ENCODE measurements at places on chromosomes 3 and 15.
A peak's percentile ranks its signal among the peaks of the same experiment; 100 is the strongest.

DNA sequence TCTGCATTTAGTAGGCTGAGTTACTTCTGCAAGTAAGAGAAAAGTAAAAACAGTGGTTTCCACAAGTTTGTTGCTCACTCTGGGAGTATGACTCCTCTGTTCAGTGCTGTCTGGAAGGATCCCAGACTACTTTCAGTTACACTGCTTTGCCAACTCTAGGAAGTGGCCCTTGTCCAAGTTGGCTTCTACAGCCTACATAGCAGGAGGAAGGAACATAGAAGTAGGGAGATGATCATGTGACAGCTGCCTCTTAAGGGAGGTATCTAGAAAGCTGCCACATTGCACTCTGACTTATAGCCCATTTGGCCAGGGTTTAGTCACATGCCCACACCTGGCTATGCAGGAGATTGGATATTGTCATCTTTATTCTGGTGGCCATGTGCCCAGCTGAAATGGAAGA is 298.1 kb downstream of the NSUN3 start:
- no peak for DNase-seq

DNA sequence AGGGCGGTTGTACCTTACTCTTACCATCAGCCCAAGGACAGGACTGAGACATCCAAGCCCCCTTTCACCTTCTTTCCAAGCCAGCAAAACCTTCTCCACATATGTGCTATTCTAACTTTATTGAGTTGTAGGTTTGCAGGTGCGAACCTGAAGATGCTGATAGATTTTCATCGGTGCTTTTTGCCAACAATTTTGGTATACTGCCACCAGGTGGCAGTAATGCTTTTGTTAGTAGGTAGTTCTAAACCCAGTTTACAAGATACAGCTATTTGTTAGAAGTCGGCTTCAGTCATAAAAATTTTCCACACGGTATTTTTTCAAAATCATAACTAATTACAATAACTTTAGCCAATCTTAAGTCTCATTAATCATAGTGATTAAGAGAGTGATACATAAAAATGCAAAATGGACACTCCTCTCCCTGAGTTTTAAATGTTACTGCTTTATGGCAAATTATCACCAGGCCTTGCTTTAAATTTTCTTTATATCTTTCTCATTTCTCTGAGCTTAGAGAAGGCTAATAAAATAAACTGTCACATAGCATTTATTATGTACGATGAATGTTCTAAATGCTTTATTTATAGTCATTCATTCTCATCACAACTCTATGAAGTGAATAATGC is 636 bp downstream of the TBC1D21 start:
- DNase-seq = peak; percentile 55

- DNase-seq = no peak
These were observed 19.9 kb upstream of the POLR2M start for GRCh38 chr15:57686657-57687056.

DNA sequence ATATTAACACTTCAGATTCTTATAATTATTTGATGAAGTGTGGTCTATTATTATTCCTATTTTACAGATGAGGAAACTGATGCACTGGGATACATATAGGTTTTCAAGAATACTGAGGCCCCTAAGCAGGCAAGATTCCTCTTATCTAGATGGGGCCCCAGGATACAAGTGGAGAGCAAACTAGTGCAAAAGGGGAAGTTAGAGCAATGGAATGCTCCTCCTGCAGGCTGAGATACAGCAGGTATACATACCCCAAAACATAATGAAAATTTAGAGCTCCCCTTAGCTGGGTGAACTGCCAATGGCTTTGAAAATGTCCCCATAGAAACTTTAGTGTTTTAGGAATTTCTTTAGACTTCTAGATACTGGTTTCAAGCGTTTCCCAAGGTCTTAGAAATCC is 247.1 kb downstream of the CHST2 start:
- no peak for DNase-seq

DNA sequence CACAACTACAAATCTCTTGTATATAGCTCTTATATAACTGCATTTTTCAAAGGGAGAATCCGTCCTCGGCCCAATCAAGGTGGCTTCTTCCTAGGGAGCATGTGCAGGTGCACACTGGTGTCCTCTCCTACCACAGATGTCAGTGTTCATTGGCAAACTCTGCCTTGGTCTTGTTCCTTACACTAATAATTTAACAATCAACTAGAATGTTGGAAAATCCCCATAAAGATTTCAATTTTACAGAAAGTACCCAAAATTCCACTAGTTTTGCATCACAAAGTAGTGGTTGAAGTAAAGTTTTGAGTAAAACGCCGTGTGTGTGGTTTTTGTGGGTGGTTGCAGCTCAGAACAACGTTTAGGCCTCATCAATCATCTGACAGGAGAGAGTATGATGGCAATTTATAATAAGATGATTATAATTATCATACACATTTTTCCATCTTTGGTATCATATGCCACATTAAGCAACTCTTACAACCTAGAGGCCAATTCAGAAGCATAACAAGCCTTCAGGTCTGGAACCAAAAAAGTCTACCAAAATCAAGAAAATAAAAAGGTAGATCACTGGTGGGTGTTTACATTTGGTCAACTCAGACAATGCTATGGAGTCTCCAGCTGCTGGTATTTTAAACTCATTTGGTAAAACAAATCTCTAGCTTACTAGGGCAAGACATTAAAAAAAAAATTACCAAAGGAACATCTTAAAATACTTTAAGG is 128.9 kb upstream of the BHLHE40 start:
- DNase-seq = no peak

DNA sequence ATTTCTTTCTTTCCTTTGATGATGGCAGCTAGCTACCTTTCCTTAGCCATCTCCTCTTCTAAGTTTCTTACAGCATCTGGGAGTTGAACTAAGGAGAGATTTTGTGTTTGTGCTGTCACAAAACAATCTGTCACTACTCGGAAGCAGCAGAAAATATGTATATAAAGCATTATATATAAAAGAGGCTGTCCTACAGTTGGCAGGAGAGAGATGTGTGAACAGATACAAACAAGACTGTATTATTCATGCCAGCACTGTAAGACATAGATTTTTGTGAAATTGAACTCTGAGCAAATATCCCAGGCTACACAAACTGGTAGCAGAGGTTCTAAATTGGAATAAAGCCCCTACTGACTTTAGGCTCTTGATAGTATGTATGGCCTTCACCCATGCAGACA is 577.5 kb upstream of the NECTIN3 start:
- DNase-seq = no peak

GRCh38 chr3:23713641-23714040 is 92.1 kb upstream of the UBE2E1 start:
- DNase-seq = no peak

GRCh38 chr15:23424111-23424904 is 22.7 kb downstream of the GOLGA6L2 start:
- no peak for DNase-seq

GRCh38 chr15:42332331-42332730 is 27.0 kb upstream of the CAPN3 start:
- DNase-seq = peak; percentile 76

DNA sequence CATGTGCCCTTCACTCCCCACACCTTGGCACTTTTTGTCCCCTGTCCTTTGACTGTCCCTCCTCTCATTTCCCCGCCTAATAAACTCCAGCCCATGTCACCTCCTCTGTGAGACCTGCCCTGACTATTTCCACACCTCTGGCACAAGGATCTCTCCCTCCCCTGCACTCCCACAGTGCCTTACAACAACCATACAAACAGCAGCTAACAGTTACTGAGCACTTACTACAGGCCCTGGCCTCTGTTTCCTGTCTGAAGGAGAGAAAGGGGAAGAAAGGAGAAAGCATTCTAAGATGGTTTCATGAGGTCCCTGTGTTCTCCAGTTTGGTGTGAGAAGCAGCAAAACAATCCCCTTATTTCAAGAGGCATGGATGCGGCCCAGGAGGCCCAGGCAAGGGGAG is 20.0 kb upstream of the TRH start:
- no peak for DNase-seq

GRCh38 chr15:54979964-54980363 is 216.8 kb downstream of the RSL24D1 start:
- no peak for DNase-seq

- DNase-seq = no peak
These were observed 12.1 kb downstream of the CHSY1 start for GRCh38 chr15:101239724-101240136.

GRCh38 chr3:132448216-132448961 is 31.1 kb downstream of the DNAJC13 start:
- DNase-seq = no peak

- DNase-seq = no peak
These were observed 8.4 kb downstream of the SNAP23 start for GRCh38 chr15:42503825-42504224.

- no peak for DNase-seq
These were observed 12.2 kb upstream of the SLC28A1 start for GRCh38 chr15:84872009-84872910.

- DNase-seq = peak; percentile 99
These were observed 196.5 kb upstream of the ZPLD1 start for GRCh38 chr3:102238362-102238761.

DNA sequence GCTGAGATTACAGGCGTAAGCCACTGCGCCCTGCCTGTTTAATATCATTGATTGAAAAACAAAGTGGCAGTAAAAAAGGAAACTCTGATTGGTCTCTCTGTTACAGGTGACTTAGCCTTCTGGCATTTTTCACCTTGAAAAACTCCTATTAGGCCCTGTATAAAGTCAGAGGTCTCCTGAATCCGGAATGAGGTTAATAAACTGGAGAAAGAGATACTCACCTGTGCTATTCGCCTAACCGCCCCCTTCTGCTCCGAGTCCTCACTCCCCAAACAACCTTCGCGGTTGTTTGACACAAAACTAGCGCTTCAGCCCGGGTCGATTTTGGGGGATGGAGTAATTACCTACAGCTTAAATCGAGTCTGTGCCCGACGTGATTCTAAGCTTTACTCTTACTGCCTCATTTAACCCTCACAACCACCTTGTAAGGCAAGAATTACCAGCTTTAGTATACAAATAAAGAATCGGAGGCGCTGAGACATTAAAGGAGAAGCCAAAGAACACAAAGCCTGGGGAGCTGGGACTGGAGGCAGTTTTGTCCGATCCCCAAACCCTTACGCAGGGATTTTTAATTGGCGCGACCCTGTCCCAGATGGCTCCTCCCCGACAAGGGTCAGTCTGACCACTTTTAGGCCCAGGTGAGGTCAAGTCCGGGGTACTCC is 441 bp downstream of the CEP70 start:
- peak; percentile 45 for DNase-seq

DNA sequence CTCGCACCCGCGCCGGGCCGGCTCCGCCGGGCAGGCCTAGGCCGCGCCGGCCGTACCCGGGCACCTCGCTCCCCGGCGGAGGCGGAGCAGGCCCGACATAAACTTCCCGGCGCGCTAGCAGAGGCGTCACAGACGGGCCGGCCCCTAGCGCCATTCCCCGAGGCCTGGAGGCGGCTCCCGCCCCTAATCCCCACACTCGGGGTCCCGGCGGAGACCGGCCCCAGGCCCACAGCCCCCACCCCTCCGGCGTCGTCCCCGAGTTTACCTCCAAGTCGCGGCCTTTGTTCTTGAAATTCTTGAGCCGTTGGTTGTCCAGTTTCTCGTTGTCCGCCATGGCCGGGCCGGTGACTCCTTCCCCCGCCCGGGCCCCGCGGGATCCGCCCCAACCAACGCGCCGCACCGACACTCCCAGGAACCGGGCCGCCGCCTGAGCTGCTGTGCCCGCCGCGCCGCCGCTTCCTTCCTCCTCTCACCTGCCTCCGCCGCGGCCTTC is 376 bp downstream of the KPNA4 start:
- peak; percentile 29 for DNase-seq

DNA sequence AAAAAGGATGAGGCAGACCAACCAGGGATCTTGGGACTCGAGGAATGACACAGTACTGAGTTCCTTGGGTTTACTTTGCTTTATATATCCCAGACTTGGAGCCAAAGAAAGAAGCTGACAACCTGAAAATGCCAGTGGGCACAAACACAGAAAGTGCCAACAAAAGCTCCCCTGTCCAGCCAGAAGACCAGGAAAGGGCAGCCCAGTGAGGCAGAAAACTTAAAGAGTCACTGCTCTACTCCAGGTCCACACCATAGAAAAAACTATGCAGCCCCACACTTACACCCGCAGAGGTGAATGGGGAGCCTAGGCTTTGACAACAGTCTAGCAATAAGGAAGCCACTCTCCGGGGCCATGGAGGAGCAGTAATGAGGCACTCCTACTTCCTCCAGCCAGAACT is 80.3 kb downstream of the FLNB start:
- no peak for DNase-seq

DNA sequence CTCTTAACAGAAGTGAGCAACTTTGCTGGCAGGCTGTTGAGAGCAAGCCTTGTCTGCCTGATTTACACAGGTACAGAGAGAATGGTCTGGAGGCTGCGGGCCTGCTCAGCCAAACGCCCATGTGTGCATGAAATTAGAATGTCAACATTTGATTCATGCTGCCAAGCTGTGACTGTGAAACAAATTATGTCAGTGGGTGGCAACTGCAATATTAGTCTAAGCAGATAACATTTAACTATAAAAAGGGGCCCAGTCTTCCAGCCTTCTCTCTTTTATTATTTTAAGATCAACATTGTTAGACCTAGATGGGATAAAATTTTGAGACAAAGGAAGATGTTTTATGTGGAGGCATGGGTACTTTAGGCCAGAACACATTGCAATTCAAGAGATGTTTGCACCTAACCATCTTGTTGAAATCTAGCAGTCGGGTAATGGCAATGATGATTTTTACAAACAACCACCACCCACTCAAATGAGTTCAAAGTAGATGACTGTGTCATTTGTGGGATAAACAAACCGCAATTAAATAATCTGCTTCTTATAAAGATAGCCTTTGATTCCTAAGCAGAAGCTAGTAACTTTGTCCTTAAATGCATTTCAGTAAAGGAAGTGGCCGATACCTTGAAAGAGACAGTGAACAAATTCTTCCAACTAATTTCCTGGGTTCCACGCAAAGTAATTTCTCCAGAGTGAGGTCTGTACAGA is 70.2 kb downstream of the FOXB1 start:
- peak; percentile 64 for DNase-seq

DNA sequence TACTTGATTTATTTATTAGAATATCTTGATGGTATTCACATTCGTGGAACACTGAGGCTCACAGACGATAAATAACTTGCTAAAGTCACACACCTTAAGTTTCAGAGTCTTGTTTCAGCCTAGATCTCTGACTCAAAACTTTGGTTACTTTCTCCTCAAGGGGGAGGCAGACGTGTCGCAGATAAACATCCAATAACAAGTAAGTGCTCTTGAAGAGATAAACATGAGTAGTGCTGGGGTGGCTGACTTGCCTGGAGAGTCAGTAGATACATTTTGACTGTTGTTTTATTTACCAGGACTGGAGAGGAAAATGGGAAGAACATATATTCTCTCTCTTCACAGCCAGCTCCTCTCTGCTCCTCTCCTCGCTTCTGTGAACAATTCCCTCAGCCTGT is 31.3 kb downstream of the FBXO45 start:
- DNase-seq = no peak

DNA sequence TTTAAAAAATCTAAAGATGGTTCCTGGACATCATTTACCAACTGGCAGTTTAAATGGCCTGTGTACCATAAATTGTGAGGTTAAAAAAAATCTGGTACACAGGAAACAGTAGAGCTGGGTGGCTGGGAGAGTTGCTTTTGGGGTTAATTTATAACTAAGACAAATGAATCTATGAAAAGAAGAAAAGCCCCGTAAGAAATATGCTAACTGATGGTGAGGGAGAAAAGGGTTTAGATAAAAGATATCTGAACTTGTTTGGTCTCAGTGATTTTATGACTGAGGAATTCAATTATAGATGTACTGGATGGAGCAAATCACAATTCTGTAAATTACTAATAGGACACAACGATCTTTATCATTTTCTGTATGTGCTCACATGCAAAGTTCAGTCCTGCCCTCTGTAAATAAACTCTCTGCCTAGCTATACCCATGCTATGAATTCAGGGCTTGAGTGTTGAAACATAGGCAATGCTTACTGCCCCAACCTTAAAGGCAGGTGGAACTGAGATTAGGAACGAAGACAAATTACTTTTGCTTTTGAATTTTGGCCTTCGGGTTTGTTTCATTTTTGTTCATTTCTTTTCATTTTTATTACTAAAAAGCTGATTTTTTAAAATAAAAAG is 28.0 kb downstream of the PPARG start:
- no peak for DNase-seq

All from bronchial epithelial cell (primary cell).